ENCODE measurements at places on chromosomes 11 and 22.

DNA sequence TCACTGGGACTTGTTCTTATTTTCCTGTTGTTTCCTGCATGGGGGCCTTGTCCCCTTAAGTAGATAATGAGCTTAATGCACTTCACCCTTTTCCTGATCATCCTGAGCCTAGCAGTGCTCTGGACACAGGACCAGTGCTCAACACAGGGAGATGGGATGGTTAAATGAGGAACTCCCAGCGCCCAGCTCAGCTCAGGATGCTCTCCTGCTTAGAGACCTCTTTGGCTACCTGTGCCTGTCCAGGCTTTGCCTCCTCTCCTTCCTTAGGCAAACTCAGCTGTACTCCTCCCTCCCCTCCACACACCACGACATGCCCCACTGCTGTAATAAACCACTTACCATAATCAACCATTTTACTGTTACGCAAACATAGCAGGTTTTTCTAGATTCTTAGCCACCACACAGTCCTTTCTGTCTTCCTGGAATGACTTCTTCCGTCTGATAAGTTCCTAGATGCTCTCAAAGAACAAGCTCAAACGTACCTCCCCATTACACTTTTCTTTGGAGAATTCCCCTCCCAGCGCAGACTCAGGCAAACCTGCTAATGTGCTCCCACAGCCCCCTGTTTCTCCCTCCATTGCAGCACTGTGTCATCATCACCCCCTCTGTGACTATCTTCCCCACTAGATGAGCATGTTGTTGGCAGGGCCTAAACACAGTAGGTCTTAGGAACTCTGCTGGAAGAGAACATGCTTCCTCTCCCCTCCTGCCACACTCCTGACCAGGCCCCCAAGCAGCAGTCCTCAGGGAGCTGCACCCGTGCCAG lies 113.6 kb downstream of the MICAL2 start:
- DNase-seq: no peak

- no peak for DNase-seq
Observed at GRCh38 chr11:69821511-69822040, 2.4 kb upstream of the FGF3 start.

DNA sequence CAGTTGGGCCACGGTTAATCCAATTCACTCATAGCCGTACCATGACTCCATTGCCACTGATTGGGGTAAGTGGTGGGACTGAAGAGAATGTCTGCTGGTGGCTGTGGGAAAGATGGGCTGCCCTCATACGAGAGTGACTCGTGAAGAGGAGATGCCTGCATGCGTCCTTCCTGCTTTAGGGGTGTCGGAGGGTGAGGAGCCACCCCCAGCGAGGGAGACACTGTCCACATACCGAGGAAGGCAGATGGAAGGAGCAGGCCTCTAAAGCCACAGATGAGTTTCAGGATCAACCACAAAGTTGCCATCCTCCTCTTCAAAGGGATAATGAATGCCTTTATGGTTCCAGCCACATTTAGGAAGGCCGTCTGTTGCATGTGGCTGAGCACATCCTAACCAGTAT lies 83.2 kb downstream of the GRIK4 start:
- DNase-seq: no peak

- no peak for DNase-seq
Observed at GRCh38 chr11:7072401-7073028, 16.3 kb upstream of the RBMXL2 start.

GRCh38 chr11:118281284-118281683 lies 17.2 kb upstream of the MPZL2 start:
- no peak for DNase-seq
